Coronary artery (tissue), 2 donors: ENCODE measurements at places on chromosomes 1 and 21.
A peak's percentile ranks its signal among the peaks of the same experiment; 100 is the strongest.

- DNase-seq = no peak
Measured at GRCh38 chr1:230226007-230226800, 159.2 kb downstream of the GALNT2 start.

GRCh38 chr1:207453710-207454045 is 450 bp upstream of the CR2 start:
- DNase-seq = no peak

- DNase-seq = no peak
Measured at GRCh38 chr1:110956586-110956985, 7.1 kb downstream of the LRIF1 start.

DNA sequence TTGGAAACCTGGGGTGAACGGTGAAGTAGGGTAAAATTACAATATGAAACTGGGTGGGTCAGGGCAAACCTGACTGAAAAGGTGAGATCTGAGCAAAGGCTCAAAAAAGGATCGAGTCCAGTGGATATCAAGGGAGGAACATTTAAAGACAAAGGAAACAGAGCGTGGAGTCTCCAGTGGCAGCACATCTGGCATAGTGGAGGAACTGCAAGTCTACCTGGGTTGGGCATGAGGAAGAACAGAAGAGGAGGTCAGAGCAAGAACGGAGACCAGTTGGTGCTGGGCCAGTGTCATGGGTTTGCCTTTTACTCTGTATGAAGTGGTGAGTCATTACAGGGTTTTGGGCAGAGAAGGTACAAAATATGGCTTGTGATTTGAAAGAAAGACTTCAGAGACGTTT is 163.7 kb downstream of the NTPCR start:
- DNase-seq = no peak

DNA sequence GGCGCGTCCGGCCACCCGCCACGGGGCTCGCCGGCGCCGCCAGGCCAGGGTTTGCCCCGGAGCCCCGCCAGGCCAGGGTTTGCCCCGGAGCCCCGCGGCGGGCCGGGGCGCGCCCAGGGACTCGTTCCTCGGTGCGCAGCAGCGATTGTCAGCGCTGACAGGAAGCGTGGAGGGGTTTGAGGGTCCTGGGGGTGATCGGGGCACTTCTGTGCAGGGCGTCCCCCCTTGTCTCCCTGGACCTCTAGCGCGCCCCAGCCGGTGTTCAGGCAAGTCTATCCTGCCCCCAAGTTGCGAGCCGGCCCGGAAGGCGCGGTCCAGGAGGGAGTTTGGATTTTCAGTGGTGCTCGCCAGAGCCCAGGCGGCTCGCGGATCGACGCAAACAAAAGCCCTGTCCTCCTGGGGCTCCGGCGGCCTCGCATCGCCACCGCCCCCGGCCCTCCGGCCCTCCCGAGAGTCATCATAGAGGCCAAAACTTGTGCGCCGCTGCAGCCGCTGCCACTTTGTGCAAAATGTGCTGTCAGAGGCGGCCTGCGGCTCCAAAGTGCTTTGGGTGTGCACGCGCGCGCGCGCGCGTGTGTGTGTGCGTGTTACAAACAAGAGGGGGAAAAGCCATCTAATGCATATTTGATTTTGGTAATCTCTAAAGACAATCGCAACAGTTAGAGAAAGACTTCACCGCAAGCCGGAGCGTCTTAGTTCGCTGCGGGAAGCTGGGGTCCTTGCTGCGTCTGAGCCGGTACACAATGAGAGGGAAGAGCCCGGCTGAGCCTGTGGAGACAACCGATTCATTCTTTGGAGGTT is 1.0 kb downstream of the ROR1 start:
- DNase-seq = peak; percentile 82

DNA sequence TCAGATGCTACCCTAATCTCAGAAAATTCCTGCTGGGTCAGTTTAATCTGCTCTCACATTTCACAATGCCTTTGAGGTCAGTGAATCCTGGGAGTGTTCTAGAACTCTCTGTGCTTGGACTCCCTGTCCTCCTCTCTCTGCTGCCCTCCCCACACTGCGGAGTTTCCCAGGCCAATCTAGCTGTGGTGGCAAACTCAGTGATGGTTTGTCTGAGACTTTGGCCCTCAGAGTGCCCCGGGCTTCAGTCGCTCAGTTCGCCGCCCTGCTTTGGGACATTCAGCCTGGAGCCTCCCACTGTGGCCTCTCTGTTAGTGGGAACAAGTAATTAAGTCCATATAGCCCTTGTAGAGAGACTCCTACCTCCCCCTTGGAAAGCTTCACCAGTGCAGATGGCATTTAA is 7.1 kb downstream of the C1orf226 start:
- DNase-seq = no peak

- DNase-seq = no peak
Measured at GRCh38 chr1:14654554-14654953, 56.1 kb downstream of the KAZN start.

GRCh38 chr1:53077599-53077965 is 15.6 kb downstream of the PODN start:
- no peak for DNase-seq

DNA sequence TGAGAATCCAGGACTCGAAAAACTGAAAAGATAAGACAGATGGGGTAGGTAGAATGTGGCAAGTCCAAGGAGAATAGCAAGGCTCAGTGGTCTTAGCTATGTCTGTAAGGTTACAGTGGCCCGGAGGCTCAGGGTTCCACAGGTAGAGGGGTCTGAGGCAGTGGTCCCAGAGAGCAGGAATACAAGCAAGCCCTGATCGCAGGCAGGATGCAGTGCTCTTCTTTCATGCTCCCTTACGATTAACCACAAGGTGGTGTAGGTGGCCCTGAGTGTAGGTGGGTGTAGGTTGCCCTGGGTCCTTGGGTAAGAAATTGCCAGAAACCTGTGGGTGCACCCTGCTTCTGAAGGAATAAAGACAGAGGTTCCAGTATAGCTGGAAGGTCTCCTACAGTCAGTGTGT is 99.1 kb upstream of the RAB3GAP2 start:
- no peak for DNase-seq

DNA sequence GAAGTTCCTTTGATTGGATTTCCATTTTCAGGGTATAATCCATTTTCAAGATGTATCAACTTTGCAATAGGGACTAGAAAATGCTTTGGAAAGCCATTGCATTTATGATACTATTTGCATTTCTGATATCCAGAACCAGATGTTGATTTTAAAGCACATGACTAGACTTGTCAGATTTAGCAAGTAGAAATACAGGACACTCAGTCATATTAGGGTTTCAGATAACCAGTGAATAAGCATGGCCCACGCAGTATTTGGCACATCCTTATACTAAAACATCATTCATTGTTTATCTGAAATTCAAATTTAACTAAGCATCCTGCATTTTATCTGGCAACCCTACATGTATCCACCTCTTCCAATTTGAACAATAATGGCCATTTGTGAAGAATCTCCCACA is 113.3 kb upstream of the DPT start:
- DNase-seq = no peak

GRCh38 chr1:224203243-224204016 is 20.4 kb downstream of the DEGS1 start:
- no peak for DNase-seq

- DNase-seq = no peak
Measured at GRCh38 chr1:179030130-179030529, 4.4 kb downstream of the FAM20B start.

GRCh38 chr1:39214998-39215873 is 10.7 kb downstream of the MACF1 start:
- DNase-seq = no peak

DNA sequence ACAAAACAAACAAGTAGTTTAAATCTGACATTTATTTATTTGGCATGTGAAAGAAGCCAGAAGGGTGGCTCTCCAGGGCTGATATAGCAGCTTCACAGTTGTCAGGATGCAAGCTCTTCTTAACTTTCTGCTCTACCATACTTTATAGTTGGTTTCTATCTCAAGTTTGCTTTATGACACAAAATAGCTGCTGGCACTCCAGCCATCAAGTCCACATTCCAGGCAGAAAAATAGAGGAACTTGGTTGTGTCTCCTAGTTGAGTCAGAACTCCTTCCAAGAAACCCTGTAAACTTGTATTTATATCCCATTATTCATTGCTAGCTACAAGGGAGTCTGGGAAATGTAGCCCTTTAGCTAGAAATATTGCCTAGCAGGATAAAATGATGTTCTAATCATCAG is 24.0 kb upstream of the STUM start:
- DNase-seq = no peak

DNA sequence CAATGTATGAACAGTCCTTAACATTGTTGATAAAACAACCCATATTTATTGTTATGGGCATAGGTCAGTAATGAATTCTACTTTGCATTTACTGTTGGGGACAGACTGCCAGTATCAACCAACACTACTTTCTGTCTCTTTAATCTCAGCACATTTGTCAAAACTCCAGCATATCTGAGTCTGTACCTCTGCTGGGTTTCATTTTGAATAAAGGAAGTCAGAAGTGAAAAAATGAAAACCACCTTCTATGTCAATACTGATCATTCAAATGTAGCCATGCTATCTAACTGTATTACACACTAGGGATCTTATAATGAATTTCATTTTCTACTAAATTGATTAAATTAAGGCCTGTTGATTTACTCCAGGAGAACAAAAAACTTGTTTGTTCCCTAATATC is 24.2 kb upstream of the CXADR start:
- DNase-seq = no peak

- DNase-seq = no peak
Measured at GRCh38 chr21:17903029-17903806, 84.1 kb upstream of the C21orf91 start.

- no peak for DNase-seq
Measured at GRCh38 chr1:47984175-47984789, 12.9 kb downstream of the TRABD2B start.

DNA sequence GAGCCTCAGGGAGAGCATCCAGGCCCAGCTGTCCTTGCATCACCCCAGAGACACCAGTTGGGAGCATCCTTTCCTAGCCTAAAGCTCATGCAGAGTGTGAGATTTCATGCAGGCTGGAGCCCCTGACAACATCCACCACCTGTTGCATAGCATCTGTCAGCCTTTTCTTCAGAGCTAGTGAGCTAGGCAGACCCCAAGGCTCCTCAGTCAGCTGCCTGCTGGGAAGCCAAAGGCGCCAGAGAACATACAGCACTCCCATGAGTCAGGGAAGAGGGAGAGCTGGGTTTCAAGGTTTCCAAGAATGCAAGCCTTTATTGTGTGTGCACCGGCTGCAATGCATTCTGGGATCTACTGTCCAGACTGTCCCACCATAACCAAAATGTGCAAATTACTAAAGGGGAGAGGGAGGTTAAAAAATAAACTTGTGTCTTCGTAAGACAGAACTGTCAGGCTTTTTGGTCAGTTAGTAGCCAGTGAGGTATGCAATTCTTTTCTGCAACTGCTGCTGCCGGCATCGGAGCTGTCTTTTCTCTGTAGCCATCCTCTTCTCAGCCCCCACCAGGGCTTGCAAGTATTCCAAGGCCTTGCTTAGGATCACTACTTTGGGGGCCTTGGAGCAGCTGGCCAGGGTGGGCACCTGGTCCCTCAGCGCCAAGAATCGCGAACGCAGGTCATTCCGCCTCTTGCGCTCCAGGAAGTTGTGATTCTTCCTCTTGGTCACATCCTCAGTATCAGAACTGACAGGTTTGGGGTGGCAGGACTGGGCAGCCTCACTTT is 4.6 kb downstream of the MYCL start:
- DNase-seq = no peak

DNA sequence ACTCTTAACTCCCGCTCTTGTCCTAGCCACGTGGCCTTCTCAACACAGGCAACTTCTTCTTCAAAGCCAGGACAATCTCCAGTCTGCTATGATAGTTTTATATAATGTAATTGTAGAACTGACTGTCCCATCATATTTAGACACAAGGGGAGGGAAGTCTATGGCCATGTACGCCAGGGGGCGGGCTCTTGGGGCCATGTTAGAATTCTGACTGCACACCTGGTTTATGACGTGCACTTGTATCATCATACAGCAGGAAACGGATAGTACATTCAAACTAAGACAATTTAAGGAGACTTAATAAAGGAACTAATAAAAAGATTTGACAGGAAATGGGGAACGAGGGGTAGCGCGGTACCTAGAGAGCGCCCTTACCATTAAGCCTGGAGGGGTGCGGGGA is 21.5 kb downstream of the DMRTB1 start:
- no peak for DNase-seq

GRCh38 chr1:173475564-173476196 is 1.5 kb upstream of the PRDX6 start:
- DNase-seq = no peak

- DNase-seq = no peak
Measured at GRCh38 chr1:28510273-28510969, 4.6 kb downstream of the RCC1 start.

GRCh38 chr1:218664385-218665170 is 319.4 kb downstream of the TGFB2 start:
- no peak for DNase-seq

DNA sequence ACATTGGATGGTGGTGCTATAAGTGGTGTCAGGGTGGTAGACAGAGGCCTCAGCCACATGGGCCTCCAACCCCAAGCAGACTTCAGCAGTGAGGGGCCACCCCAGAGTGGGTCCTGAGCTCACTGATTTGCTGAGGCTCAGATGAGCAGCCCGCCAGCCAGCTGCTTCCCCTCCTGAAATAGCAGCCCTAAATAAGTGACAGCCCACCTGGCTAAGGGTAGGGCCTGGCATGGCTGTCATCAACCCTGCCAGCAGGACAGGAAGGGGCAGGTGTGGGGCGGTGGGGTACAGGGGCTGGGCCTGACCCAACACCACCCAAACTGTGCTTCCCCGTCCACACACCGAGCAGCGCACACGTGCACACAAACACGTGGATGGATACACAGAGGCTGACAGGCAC is 79.3 kb downstream of the GRIK3 start:
- DNase-seq = no peak
